ENCODE measurements at places on chromosomes 6 and 20. TPM values are rescaled to one million over a fixed set of nuclear protein-coding genes. Genes with fewer than 3 reads are reported as not detected.

KIAA0408 gene
- total RNA-seq: 0.39 TPM

PRICKLE4 gene
- not detected for total RNA-seq

SIRPD gene
- not detected for total RNA-seq

CRISP2 gene
- total RNA-seq: not detected

ZDHHC14 gene
- 4.1 TPM for total RNA-seq

JAG1 gene
- total RNA-seq: 20.9 TPM

PGC gene
- not detected for total RNA-seq

ZNF292 gene
- 20.9 TPM for total RNA-seq

TFAP2C gene
- 1.2 TPM for total RNA-seq

APOM gene
- 0.59 TPM for total RNA-seq

RIPOR2 gene
- 1.1 TPM for total RNA-seq

CDH26 gene
- total RNA-seq: under 0.01 TPM

HELZ2 gene
- total RNA-seq: 35.6 TPM

IL17F gene
- total RNA-seq: not detected

CYP21A2 gene
- total RNA-seq: not detected

TBXT gene
- total RNA-seq: not detected

MYLK4 gene
- 0.73 TPM for total RNA-seq

CDH22 gene
- not detected for total RNA-seq

KHDC1 gene
- total RNA-seq: 2.6 TPM

FAM50B gene
- total RNA-seq: 6.6 TPM

COL11A2 gene
- total RNA-seq: 0.20 TPM

BPIFB4 gene
- total RNA-seq: not detected

FABP7 gene
- total RNA-seq: not detected

NPBWR2 gene
- total RNA-seq: not detected

PDE10A gene
- total RNA-seq: 0.73 TPM

CAP2 gene
- 0.20 TPM for total RNA-seq

HMGA1 gene
- total RNA-seq: 370 TPM

GPRC6A gene
- not detected for total RNA-seq

LKAAEAR1 gene
- not detected for total RNA-seq

BPIFA1 gene
- total RNA-seq: not detected

PNISR gene
- total RNA-seq: 64.9 TPM

LY6G6F gene
- not detected for total RNA-seq

CYP24A1 gene
- total RNA-seq: not detected

MYB gene
- under 0.01 TPM for total RNA-seq

SLC22A7 gene
- total RNA-seq: not detected

VWA7 gene
- total RNA-seq: under 0.01 TPM

DDO gene
- 0.39 TPM for total RNA-seq

TOMM34 gene
- 33.2 TPM for total RNA-seq

PRRT1 gene
- total RNA-seq: under 0.01 TPM

CNPY3 gene
- total RNA-seq: 19.7 TPM

CST1 gene
- total RNA-seq: not detected

HLA-DOA gene
- total RNA-seq: not detected

STMND1 gene
- not detected for total RNA-seq

ANKRD66 gene
- not detected for total RNA-seq

SNX14 gene
- 99.9 TPM for total RNA-seq

INSM1 gene
- total RNA-seq: not detected

NHLRC1 gene
- total RNA-seq: 2.0 TPM

MAS1 gene
- total RNA-seq: not detected

FAM184A gene
- total RNA-seq: 1.4 TPM

DDX27 gene
- total RNA-seq: 40.3 TPM

WFDC12 gene
- not detected for total RNA-seq

HLA-DRB1 gene
- total RNA-seq: under 0.01 TPM

PI16 gene
- total RNA-seq: not detected

EDN1 gene
- total RNA-seq: under 0.01 TPM

OLIG3 gene
- not detected for total RNA-seq

OSER1 gene
- total RNA-seq: 40.1 TPM

PPP1R16B gene
- total RNA-seq: not detected

CTAGE9 gene
- total RNA-seq: not detected

CBFA2T2 gene
- total RNA-seq: 4.9 TPM

HLA-DQB1 gene
- total RNA-seq: not detected

Data from subcutaneous preadipocyte (primary cell).